ENCODE measurements at places on chromosomes 3 and 15. TPM values are rescaled to one million over a fixed set of nuclear protein-coding genes. Genes with fewer than 3 reads are reported as not detected.
A peak's percentile ranks its signal among the peaks of the same experiment; 100 is the strongest.

LCMT2 gene
- 7.4 TPM for total RNA-seq

GRK7 gene
- total RNA-seq: 0.12 TPM

AEN gene
- total RNA-seq: 81.3 TPM

BFSP2 gene
- not detected for total RNA-seq

TNNC1 gene
- total RNA-seq: 4.9 TPM

GRIP2 gene
- total RNA-seq: 0.36 TPM

CAV3 gene
- total RNA-seq: not detected

GRCh38 chr3:141051443-141052200 is 475 bp downstream of the SPSB4 start:
- no peak for DNase-seq

DNA sequence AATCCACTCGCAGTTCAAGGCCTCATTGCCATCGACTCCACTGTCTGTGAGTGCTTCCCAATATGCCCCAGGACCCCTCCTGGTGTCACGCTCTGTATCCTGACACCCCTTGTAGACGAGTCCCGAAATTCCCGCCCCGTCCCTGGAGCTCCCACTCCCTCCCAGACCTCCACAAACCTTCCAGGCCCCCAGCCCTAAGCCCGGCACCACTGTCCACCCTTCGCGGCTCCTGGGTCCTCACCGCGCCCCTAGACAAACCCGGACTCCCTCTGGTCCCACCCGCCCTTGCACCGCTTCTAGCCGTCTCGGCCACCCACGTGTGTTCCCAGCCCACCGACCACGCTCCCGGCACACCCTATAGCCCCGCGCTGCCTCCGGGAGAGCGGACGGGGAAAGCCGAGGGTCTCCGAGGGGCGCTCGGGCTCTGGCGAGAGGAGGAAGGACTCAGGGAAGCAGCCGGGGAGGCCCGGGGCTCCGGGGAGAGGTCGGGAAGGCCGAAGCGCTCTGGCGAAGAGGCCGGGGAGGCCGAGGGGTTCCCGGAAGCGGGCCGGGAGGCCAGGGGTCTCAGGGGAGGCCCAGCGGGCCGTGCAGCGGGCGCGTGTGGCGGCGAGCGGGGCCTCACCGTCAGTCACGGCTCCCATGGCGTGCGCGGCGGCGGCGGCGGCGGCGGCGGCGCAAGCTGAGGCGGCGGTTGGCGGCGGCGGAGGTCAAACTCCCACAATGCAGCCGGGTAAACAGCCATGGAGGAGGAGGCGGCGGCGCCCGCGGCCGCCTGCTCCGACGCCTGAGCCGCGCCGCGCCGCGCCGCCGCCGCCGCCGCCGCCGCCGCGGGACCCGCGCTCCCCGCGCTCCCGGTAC is at the start of the genes ATXN7 and THOC7:
TSS of gene ATXN7 (plus strand) at position 718 of the 858 bp plus-strand sequence. CDS start 48,732 bp downstream, outside the sequence.
TSS of gene THOC7 (minus strand) at position 656 of the 858 bp plus-strand sequence. CDS start at position 641, 15 bp downstream.
- DNase-seq: peak; percentile 26

GRCh38 chr15:28933710-28934445 is 48.1 kb downstream of the APBA2 start:
- no peak for DNase-seq

- no peak for DNase-seq
Observed at GRCh38 chr3:89306540-89306939, 199.1 kb downstream of the EPHA3 start.

DNA sequence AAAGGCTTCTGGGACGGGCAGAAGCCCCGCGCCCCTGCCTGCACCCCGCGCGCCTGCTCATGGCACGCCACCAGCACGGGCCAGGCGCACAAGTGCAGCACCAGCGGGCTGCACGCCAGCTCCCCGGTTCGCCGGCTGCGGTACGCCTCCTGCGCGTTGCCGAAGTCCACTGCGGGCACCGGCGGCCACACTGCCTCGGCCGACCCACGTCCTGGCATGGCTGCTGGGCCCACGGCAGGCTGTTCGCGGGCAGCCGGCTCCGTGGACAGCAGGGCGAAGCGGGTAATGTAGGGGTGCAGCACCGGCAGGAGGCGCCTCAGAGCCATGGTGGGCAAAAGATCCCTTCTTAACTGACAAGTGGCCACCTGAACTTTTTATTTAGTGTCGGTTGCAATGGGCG is 34.8 kb downstream of the MCCC1 start:
- DNase-seq: no peak

DNA sequence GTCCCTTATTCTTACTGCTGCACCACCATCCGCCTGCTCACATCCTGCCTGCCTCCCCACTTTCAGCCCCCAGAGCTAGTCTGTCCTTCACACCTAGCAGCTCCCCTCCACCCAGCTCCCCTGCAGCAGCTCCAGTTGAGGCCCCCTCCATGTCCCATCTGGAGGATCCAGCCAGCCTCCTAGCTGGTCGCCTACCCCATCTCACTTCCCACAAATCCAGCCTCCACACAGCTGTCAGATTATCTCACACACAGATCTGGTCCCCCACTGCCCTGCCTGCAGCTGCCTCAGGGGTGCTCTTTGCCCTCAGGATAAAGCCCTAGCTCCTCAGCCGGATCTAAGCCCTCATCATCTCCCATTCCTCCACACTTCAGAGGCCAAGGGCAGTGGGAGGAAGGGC is 8.8 kb upstream of the SEMA7A start:
- no peak for DNase-seq

DNA sequence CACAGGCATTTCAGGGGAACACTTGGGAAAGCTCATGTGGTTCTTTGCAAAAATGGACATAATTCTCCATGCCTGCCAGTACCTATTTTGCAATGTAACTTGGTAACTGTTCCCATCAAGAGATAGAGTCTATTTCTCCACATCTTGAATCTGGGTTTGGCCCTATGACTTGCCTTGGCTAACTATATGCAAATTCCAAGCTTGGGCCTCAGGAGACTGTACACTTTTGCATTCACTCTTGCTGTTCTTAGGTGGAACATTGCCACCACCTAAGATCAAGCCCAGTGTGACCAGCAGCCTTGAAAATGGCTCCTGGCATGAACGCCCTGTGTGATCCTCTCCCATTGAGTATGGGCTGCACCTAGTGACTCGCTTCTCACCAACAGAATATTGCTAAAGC is 19.8 kb upstream of the SMAD6 start:
- no peak for DNase-seq

DNA sequence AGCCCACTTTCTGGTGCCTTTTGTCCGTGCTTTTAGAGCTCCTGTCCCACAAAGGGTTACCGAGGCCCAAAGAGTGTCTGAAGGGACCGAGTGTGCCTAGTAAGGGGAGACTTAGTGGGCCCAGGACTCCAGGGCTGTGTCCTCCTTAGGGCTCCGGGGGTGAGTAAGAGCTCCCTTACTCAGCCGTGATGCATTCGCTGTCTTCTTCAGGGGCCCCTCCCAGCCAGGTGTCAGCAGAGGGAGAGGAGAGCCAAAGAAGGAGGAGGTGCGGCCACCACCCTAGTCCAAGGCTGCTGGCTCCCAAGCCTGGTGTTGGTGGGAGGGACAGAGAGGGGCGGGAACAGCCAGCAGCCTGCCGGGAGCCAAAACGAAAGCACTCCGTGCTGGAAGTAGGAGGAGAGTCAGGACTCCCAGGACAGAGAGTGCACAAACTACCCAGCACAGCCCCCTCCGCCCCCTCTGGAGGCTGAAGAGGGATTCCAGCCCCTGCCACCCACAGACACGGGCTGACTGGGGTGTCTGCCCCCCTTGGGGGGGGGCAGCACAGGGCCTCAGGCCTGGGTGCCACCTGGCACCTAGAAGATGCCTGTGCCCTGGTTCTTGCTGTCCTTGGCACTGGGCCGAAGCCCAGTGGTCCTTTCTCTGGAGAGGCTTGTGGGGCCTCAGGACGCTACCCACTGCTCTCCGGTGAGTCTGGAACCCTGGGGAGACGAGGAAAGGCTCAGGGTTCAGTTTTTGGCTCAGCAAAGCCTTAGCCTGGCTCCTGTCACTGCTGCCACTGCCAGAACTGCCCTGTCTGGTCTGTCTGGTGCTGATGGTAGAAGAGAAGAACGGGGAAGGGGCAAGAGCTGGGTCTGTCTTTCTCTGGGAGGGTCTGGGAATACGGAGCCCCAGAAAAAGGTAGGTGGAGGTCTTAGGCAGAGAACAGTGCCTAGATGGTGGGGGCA is at the start of gene IL17RC:
TSS of gene IL17RC (plus strand) at position 365 of the 947 bp plus-strand sequence. CDS start at position 583, 218 bp downstream.
- DNase-seq: peak; percentile 99

- no peak for DNase-seq
Observed at GRCh38 chr3:128321418-128321817, 145.3 kb downstream of the DNAJB8 start.

DNA sequence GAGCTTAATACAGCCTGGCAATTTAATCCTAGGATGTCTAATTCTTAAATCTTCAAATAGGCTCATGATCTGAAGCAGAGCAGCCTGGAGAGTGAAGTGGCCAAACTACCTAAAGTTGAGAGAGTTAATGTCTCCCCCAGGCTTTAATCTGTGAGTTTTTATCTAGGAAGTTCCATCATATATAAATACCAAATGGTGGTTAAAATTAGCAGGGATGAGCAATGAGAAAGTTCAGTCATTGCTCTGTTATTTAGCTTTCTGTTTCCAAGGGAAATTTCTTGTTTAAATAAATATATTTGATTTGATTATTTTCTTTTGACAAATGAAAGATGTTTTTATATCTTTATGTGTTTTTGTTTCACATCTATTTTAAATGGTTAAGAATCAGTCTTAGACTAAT is 274.4 kb upstream of the UMPS start:
- no peak for DNase-seq

DNA sequence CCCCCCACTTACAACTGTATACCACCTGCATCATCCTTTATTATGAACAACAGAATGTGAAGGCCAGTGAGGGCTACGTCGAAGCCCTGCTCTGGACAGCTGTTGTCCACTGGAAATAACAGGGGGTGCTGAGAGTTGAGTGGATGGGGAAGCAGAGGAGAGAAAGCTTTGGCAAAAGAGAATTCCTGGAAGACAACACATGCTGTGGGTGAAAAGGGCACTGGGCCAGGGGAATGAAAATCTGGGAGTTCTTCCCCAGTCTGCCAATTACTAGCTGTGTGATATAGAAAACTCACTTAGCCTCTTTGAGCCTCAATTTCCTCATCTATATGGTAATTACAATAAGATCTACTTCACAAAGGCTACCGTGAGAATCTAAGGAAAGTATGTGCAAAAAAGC is 40.7 kb downstream of the FSTL1 start:
- no peak for DNase-seq

DNA sequence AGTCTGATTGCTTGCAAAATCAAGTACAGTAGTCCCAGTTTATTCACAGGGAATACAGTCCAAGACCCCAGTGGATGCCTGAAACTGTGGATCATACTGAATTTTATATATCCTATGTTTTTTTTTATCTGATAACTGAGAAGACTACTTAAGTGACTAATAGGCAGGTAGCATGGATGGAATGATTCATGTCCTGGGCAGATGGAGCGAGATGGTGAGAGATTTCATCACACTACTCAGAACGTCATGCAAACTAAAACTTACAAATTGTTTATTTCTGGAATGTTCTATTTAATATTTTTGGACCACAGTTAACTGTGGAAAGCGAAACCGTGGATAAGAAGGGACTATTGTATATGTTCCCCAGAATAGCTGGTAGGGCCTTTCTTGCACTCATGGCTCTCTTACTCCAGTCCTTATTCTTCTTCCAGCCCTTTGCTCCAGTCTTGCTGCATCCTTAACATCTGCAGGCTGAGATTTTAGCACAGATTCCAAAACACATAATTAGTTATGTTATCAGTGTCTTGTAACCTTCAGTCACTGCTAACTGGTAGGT is 290.0 kb downstream of the ADAMTSL3 start:
- DNase-seq: peak; percentile 59

DNA sequence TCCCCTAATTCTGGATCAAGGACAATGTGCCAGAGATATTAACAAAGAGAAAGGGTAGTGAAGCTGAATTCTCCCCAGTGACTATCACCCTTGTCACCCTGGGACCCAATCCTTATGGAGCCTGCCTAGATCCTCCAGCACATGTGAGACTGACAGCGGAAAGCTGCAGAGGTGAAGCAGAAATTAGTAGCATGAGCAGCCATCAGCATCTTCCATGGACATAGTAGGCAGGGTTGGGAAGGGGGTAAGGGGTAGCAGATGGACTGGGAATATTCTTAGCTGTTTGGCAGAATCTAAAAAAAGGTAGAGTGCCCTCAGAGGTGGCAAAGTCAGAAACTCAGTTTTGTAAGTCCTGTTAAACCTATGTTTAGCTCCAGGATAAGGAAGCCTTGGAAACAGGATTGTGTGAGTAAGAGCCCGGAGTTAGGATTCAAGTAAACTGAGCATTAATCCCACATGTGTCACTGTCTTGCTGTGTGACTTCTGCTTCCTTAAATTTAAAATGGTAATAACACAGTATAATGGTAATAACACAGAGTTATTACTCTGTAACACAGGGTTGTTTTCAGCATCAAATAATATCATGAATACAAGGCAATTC is 14.5 kb downstream of the GOLIM4 start:
- no peak for DNase-seq

DNA sequence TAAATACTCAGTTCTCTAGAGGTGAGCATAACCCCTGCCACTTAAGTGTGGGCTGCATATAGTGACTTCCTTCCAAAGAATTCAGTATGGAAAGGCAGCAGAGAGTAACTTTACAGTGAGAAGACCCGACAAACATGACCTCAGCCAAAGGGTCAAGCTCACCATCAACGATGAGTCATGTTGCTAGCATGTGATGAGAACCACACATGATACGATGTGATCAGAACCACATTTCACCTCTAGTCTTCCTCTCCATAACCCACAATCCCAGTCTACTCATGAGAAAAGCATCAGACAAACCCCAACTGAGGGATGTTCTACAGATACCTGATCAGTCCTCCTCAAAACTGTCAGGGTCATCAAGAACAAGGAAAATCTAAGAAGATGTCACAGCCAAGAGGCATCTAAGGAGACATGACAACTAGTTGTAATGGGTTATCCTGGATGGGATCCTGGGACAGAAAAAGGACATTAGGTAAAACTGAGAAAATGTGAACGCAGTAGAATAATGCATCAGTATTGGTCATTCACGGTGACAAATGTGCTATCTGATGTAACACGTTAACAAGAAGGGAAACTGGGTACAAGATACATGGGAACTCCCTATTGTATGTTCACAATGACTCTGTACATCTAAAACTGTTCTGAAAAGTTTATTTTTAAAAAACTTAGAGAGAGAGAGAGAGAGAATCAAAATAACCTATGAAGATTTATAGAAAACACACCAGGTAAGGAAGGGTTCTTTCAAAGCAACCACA is 28.3 kb downstream of the SEC61A1 start:
- DNase-seq: peak; percentile 67

DNA sequence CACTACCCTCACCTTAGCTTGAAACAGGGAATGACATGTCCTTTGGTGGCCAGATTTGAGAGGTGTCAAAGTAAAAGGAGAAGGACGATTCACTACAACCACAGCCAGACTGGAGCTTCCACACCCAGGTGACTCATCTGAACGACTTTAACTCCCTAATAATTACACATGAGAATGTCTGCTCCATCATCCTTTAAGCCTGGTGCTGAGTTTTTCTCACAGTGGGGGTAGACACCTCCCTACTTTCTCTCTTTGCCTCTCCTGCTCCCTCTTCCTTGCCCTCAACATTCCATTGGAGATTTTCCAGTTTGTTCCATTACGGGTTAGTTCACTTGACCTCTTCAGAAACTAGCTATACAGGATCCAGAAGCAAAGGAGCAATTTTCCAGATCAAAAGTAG is 154.3 kb upstream of the BHLHE40 start:
- DNase-seq: peak; percentile 88

DNA sequence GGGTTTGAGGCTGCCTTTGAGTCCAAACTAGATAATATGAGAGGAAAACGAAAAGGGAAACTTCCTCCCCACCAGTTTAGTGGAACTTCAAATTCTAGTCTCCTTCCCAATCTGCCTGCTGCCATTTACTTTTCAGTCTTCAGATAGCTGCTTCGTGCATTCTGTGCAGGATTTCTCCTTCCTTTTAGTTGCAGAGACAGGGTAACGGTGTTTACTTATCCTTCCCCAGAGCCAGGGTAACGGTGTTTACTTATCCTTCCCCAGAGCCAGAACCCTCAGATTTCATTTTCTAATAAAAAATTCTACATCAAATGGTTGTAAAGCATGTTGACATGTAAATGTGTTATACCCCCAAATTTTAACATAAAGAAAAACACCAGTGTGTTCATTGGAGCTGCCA is 282.6 kb downstream of the VPS13C start:
- DNase-seq: no peak
